RWPE2 (cell line): ENCODE measurements at places on chromosomes 3 and 15.

- DNase-seq = no peak
These were observed 11.7 kb downstream of the LRRFIP2 start for GRCh38 chr3:37162501-37163245.

DNA sequence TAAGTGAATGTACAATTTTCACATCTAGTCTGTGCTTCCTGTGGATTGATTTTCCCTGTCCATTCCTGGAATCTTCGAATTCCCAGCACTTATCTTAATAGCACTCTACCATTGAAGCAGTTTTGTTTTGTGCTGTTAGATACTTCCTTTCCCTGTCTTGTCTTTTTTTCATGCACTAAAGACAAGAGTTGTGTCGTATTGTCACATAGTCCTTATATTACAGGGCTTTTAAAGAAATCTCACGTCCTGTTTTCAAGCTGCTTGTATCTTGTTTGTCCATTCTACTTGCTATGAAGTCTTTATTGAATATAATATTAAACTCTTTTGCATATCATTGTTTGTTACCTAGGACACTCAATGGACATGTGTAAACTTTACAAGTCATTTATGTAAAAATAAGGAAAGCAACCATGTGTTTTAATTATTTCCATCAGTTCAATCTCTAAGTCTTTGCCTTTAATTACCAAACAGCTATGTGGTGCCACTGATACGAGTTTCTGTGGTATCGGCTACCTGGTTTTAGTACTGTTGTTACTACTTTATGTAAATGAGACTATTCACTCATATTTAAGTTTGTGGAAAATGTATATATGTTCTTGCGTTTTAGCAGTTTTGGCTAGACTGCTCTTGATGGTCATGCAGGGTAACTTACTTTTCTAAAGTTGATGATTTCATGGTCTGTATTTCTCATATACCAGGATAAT is 10.3 kb downstream of the PIK3CA start:
- no peak for DNase-seq

DNA sequence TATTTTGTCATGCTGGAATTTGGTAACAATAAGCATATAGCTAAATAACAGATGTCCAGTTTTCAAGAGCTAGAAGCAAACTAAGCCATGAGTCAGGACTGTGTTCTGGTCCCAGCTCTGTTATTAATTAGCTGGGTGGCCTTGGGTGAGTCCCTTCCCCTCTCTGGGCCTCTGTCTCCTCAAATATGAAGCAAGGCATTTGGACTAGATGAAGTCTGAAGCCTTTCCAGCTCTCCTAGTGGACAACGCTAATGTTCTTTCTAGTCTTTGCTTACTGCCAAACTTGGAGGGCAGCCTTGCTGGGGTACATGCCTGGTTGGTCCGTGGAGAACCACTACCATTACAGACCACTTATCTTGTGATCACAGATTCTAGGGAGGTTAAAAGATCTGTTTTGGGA is 127.6 kb downstream of the DUT start:
- no peak for DNase-seq

DNA sequence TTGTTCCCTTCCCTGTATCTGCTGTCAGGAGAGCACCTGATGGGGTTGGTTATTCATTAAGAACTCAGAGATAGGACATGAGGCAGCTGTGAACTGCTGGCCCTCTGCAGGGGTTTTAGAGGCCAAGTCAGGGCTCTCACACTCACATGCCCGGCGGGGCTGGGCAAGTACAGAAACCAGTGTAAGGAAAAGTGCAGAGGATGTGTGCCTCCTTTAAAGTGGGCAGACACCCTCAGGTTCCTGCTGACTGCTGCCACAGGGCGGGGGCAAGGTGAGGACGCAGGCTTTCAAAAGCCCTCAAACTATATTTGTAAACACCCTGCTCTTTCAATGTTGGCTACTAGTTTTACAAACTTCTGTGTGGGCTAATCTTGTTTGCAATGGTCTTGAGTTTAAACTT is 22.4 kb downstream of the CXCR6 start:
- no peak for DNase-seq

GRCh38 chr3:123535580-123535979 is 49.3 kb downstream of the HACD2 start:
- DNase-seq = no peak

- no peak for DNase-seq
These were observed 40.9 kb downstream of the APH1B start for GRCh38 chr15:63318344-63318743.

DNA sequence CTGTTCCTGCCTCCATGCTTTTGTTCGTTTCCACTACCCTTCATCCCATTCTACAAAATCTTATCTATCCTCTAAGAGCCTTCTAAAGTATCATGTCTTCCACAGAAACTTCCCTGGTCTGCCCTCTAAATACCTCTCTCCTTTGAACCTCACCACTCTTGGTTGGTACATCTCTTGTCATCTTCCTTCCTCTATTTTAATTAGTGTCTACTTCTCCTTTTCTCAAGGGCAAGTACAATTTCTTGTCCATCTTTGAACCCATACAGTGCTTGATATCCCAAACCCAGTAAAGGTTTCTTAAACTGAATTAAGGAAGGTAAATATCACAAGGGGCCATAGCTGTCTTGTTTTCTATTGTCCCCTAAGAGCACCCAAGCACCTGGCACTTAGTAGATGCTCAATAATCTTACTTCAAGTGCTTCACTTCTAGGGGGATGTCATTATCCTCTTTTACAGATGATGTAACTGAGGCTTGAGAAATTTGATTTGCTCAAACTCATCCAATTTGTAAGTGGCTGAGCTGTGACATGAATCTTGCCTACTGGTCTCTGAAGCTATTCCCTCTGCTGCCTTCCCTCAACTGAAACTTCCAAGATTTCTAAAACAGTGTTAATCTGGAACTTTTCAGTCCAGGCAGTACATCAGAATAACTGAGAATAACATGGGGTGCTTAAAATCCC is 2.6 kb upstream of the DAPK2 start:
- DNase-seq = no peak

- no peak for DNase-seq
These were observed 246.5 kb upstream of the CDIN1 start for GRCh38 chr15:36332896-36333295.

- no peak for DNase-seq
These were observed 189.7 kb downstream of the OPA1 start for GRCh38 chr3:193782747-193783146.

DNA sequence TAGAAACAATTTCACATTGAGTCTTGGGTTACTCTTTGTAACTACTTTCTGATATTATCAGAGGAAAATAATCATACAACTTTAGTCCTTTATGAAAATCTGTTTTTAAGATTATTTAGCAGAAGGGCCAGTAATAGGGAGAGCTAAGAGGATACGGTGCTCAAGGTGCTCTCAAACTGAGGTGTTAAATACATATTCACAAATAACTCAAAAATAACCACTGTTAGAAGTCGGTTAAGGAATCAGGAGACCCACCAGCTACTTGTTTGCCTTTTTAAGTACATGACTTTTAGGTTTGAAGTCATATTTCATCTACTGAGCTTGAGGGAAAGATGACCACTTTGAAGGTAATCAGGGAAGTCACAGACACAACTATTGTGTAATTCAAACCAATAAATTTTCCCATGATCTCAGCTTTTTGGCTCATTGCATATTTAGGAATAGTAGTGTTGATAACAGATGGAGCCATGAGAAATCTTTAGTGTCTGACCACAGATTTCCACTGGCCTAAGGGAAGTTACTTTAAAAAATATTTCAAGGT is 1.4 kb upstream of the RSRC1 start:
- no peak for DNase-seq

DNA sequence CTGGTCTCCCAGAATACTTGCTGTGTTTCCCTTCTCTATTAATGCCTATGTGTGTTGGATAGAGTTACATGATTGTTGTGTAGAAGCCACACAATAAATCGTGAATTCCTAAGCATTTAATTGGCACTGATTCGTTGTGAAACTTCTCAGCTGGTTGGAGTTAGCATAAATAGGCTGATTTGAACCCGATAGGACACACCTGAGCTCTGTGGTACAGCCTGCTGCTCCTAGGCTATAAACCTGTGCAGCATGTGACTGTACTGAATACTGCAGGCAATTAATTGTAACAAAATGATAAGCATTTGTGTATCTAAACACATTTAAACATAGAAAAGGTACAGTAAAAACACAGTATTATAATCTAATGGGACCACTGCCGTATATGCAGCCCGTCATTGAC is 4.9 kb downstream of the ACAD11 start:
- no peak for DNase-seq

DNA sequence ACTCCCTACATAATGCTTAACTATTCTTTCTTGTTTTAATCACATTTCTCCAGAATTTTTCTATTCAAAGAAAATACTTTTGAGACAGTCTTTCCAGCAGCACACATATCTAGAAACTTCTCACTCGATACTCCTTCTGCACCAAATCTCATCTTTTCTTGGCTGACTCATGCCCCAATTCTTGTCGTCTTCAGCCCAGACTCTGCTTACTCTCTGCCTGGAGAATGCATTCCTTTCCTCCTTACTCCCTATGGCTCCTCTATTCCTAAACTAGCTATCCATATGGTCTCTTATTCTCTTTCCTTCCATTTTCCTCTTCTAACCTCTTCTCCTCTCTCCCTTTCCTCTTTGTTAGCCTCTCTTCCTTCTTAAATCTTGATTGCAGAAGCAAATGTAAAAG is 158.7 kb downstream of the GBE1 start:
- no peak for DNase-seq

DNA sequence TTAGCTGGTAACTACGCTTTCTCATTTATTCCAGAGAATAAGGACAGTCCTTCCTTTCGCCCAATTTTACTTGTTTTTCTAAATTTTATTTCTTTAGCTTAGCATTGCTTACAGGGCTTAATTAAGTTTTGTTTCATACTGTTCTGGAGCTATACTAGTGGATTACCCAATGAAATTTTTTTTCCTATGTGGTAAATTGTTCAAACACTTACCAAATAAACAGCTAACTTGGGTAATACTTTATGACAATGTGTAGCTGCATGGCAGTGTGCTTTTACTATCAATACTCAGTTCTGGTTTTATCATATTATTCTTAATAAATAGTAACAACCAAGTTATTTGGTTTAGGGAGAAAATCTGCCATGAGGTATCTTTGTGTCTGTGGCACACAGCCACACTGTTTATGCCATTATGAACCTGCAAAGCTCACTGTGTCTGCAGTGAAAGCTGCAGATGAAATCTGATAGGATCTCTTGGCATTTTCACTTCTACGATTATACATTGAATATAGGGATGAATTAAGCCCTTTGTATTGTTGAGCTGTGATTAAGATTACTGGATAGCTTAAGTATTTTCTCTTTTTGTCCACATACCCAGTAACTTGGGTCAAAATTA is 37.2 kb downstream of the UBE2E2 start:
- DNase-seq = no peak

DNA sequence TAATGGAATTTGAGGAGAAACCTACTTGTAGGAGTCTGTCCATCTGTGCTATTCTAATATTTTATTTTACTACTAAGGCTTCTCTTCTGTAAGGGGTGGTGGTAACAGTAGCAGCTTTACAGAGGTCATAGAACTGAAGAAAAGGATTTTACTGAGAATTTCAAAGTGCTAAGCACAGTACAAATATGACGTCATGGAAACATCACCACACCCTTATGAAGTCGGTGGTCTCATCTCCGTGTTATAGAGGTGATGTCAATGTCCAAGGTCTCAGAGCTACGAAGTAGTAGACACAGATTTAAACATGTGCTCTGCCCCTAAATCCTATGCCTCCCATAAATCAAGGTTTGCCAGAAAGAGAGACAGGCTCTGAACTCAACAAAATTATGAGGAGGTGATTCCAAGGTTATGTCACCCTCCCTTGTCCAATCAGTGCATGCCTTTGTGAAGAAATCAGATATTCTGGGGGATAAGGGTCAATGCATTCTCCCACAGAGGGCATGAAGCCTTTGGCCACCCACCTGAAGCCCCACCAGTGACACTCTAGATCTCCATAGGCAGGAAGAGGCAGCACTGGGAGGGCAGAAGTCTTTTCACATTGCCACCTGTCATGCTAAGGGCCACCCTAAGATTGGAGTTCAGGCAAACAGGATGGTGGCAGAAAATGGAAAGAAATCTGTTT is 22.9 kb downstream of the MECOM start:
- DNase-seq = no peak

DNA sequence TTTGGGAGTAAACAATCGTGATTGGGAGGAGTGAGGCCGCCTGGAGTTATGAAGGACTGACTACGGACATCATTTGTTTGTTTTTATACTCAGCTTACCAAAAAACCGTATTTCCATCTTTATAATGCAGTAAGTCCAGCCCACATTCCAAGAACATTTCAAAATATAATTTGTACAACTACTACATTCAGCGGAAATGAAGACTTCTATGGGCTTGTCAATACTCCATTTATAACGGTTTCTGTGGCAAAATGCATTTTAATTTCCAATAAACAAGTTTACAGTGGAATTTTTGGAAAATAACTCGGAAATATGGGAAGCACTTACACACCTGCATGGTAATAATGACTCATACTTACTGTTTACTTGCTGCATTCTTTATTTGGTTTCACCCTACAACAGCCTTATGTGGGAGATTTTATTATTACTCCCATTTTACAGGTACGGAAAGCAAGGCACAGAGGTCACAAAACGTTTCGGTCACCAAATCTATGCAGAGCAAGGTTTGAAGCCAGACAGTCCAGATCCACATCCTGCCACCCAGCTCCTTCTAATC is 62.3 kb downstream of the LDHAL6B start:
- no peak for DNase-seq

DNA sequence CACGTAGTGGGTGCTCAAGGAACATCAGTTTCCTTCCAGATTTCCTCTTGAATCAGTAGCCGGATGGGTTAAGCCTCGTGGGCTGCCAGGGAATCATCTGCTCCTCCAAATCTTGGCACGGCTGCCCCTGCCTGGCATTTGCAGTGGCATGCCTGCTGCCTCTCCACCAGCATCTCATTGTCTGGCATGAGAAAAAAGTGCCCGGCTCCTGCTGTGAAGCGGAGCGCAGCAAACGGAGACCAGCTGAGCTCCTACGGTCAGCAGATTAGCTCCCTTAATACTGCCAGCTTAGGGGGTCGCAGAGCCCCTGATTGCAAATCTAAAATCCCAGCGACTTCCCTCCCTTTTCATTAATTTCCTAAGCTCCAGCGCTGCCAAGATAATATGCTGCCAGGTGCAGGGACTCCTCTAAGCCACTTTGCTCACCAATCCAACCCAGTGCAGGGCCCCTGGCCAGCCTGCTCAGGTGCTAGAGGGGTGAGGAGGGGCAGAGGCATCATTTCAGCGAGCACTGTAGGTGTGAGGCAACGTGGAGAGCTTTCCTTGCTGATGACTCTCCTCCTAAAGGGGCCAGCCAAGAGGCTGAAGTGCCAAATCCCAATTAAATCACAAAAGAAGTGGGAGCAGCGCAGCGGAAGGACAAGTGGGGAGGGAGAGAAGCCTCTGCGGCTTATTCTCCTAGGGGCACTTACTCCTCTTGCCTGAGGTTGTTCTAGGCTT is 49.6 kb upstream of the ST8SIA2 start:
- no peak for DNase-seq

DNA sequence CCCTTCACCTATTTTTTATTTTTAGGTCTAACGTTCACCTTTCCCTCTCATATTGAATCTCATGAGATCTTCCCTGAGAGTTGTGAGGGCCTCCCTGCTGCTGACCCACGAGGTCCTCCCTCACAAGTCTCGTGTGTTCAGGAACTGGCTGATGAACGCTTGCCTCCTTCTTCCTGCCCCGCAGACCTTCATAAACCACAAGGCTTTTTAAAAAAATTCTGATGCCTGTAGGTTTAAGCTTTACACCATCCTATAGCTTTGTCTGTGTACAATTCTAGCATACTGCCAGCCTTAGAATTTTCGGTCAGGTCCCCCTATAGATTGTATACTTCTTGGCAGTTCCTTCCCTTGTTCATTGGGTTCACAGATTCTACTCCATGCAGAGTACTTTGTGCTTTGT is 50.5 kb downstream of the CHST2 start:
- no peak for DNase-seq

- no peak for DNase-seq
These were observed 2.5 kb downstream of the RCCD1 start for GRCh38 chr15:90957031-90957790.
